Stimulated activated CD8-positive, alpha-beta memory T cell treated with anti-CD3 and anti-CD28 coated beads, Interleukin-12 subunit alpha, Interleukin-12 subunit beta, amount 100 ng/mL, for 4 hours (primary cell): ENCODE measurements at places on chromosomes 4 and X.
A peak's percentile ranks its signal among the peaks of the same experiment; 100 is the strongest.

DNA sequence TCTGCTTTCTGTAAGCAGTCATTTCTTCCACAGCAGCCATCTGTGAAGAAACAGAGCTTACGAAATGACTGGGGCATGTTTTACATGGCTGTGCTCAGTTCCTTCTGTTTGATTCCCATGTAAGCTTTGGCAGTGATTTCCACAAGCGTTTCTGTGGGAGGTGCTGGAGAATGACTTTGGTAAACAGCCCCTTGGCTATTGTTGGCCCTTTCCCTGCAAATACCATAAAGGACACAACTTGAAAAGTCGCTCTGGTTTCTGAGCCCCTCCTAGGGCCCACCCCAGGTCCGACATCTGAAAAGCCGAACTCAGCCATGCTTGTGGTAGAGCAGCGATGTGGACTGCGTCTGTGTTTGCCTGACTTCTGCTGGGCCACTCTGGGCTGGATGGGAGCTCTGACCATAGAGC is 3.7 kb downstream of the LIMCH1 start:
- DNase-seq, result no peak

GRCh38 chr4:76067652-76068286 is 6.7 kb upstream of the ART3 start:
- DNase-seq, result peak; percentile 16

GRCh38 chr4:113732967-113733527 is 28.5 kb downstream of the CAMK2D start:
- DNase-seq, result no peak

DNA sequence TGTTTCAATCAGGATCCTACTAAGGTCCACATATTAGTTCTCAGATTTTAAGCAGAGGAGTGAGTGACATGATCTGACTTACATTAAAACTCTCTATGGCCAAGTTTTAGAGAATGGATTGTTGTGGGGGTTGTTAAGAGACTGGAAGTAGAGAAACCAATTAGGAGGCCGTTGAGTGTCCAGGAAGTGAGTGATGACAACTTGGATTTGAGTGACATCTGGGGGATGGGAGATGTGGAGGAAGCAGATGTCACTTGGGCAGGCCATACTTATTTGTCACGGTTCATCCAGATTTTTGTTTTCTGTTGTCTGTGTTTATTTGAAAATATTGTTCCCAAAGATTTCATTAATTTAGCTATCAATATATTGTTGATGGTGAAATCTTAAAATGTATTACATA is 28.3 kb downstream of the ADD1 start:
- DNase-seq, result no peak
